Trophoblast cell (in vitro differentiated cells and primary cell): ENCODE measurements at places on chromosomes 7 and 10.

GRCh38 chr7:21971780-21972396, 26.2 kb upstream of the CDCA7L start:
- DNase-seq: no peak

DNA sequence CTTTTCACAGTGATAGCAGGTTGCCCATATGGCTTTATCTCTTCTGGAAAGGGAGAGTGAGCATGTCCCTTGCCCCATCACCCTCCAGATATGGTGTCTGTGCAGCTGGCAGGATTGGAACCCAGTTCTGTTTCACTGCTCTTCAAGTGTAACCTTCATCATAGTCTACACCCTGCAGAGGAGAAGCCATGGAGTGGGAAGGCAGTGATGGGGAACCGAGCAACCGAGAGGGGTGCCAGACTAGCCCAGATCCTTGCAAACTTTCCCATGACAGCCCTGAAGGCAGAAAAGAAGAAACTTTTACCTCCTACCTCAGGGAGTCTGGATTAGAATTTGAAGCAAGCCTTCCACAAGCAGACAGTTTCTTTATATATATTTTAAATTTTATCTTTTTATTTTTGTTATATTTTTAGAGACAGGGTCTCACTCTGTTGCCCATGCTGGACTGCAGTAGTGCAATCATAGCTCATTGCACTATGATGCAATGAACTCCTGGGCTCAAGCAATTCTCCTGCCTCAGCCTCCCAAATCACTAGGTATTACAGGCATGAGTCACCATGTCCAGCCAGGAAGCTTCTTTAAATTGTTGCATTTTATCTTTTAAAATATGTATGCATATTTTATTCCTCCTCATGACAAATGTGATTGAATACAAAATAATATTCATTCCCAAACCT, 133.3 kb downstream of the KCNMA1 start:
- DNase-seq: no peak

DNA sequence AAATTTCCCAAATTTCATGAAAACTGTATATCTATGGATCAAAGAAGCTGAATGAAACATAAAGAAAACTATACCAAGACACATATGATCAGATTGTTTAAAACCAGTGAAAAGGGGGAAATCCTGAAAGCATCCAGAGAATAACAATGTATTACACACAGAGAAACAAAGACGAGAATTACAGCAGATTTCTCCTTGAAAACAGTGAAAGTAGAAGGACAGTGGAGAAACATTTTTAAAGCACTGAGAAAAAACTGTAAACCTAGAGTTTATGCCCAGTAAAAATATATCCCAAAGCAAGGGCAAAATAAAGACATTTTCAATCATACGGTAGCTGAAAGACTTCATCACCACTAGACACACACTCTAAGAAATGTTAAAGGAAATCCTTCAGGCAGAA, 121.0 kb downstream of the DPY19L1 start:
- no peak for DNase-seq

- no peak for DNase-seq
Observed at GRCh38 chr10:86827639-86828038, 71.2 kb downstream of the BMPR1A start.

- DNase-seq: no peak
Observed at GRCh38 chr10:71459513-71459912, 62.8 kb downstream of the CDH23 start.

DNA sequence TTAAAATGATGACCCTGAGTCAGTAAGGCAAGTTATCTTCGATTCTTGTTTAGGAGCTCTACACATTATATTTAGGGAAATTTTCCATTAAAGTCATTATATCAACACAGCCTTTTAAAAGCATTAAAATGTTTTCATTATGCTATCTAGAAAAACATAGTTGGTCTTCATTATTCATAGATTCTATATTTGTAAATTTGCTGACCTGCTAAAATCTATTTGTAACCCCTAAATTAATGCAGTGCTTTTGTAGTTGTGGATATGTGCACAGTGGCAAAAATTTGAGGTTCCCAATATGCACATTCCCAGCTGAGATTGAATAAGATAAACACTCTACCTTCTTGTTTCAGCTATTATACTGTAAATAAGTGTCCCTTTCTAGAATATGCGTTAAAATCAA, 81.1 kb downstream of the KIF20B start:
- no peak for DNase-seq

DNA sequence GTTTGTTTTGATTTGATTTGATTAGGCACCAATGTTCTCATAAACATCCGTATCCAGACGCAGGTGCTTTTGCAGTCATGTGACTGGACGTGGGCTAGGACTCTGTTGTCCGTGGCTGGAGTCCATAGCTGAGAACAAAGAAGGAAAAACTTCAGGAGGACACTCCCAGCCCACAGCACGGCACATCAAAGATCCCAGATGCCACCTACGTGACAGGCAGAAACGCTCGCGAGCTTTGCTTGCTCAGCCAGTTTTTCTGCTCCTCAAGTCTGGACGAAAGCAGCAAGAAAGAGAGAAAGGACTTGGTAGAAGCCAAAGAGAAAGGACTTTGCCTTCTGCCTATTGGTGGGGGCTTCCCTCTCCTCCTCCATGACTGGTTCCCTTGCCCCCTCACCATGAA, 6.9 kb upstream of the ZKSCAN1 start:
- peak; percentile 84 for DNase-seq

- DNase-seq: no peak
Observed at GRCh38 chr7:70178211-70178610, 579.9 kb downstream of the AUTS2 start.

GRCh38 chr7:94687810-94688209, 31.9 kb upstream of the SGCE start:
- DNase-seq: peak; percentile 49

DNA sequence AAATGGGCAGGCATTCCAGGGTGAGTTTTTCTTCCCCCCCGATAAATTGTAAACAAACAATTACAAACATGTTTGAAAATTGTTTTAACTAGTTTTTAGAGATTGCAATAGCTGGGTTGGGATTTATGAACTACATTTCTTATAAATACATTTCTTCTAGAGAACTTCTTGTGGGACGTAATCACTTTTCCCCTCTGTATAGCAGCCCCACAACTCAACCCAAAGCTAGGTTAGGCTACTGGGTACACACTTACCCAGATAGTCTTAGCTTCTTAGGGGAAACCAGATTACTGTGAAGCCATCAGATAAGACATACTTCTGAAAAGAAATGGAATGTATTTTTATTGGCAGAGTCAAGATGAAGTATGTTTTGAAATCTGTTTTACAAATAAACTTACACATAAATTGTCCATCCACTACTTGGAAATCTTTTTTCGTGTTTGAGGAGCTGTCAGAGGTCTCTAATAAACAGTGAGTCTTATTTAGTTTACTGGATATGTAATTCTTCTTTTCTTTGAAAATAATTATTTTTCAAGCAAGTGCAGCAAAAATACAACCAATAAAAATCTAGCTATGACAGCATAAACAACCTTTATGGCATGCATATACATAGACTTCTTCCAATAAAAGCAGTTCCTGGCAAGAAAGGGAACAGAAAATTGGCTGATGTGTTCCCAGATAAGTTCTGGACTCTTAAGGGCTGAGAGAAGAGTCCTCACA, 8.0 kb upstream of the GLRX3 start:
- DNase-seq: no peak

DNA sequence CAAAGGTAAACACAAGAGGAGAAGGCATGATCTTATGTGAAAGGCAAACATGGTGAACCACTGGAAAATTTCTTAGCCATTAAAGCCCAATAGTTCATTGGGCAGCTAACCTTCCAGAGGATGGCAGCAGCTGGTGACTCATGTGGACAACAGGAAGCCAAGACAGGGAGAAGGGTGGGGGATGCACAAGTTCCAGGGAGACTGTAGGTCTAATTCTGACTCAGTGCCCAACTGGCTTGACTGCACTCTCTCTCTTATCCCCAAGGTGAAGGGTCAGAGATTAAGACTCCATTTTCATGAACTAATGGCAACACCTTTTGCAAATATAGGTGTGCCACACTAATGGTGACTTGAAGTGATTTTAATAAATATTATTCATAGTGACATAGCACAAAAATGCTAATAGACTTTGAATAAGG, 47.9 kb upstream of the SLC35B4 start:
- DNase-seq: peak; percentile 3

DNA sequence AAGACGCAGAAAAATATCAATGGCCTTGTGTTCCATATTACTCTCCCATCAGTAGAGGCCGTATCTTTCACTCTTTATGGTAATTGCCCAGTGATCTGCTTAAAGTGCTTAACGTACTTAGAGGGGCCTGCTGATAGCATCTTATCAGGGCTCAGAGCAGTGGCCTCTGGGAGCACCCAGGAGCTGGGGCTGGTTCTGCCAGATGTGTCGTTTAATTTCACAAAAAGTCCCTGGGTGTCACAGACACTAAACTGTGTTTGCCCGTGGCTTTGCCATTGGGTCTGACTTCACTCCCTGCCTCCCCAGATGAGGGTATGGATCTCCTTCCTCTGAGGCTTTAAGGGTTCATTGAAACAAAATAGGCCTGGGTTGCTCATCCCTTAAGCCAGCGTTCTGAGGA, 435.3 kb downstream of the GATA3 start:
- DNase-seq: no peak

DNA sequence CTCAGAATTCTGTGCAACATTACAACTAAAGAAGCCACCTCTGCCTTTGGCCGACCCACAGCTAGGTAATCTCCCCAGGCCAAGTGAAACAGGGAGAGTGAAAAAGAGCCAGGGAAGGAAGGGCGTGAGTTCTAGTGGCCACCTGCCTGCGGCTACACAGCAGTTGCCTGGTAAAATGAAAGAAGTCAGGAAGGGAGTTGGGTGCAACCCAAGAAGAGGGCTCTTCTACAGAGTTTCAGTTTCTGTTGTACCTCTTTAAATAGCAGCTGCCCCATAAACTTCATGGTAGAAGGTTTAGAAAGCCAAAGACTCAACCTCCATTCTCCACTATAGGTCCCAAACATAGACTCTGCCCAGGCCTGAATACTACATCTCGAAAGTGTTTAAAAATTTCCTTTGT, 76.2 kb upstream of the TMEM168 start:
- no peak for DNase-seq

- DNase-seq: no peak
Observed at GRCh38 chr10:31318382-31318853, 598 bp upstream of the ZEB1 start.

- DNase-seq: peak; percentile 70
Observed at GRCh38 chr7:143285470-143285778, 666 bp downstream of the TMEM139 start.

- DNase-seq: no peak
Observed at GRCh38 chr7:25517906-25518305, 289.6 kb upstream of the NPVF start.

DNA sequence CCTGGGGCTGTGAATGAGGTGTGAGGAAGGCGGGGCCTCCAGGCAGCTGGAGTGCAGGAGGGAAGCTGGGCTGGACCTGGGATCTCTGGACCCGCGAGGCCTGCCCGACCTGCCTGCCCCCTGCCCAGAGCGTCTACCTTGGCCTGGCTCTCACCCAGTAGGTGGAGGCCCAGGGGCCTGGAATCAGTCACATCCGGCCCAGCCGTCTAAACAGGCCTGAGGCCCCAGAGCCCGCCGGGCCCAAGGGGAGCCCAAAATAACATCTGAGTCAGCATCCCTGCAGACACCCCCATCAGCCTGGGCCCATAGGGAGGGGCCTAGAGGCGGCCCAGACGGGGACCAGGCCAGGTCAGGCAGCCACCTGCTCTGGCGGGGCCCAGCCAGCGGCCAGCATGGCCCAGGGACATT, 15.1 kb upstream of the ELN start:
- DNase-seq: no peak

DNA sequence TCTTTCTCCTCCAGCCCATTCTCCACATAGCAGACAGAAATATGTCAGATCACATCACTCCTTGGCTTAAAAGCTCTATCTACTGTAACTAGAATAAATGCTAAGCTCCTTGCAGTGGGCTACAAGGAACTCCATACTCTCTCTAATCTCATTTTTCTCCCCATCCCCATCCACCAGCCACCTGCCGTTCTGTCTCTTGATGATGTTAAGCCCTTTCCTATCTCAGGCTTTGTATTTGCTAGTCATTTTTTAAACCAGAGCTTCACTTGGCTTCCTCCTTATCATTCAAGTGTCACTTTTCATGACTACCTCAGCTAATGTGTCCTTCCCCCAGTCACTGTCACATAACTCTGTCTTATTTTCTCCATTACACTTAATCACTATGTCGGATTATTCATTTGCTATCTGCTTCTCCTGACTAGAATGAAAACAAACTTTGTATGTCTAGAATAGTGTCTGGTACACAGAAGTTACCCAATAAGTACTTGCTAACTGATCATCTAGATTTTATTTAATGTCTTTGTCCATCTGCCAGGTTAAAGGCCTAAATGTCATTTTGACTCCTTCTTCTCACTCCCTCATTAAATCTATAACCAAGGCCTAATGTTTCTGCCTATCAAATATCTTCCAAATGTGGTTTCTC, 87.2 kb upstream of the RPA3 start:
- DNase-seq: no peak

DNA sequence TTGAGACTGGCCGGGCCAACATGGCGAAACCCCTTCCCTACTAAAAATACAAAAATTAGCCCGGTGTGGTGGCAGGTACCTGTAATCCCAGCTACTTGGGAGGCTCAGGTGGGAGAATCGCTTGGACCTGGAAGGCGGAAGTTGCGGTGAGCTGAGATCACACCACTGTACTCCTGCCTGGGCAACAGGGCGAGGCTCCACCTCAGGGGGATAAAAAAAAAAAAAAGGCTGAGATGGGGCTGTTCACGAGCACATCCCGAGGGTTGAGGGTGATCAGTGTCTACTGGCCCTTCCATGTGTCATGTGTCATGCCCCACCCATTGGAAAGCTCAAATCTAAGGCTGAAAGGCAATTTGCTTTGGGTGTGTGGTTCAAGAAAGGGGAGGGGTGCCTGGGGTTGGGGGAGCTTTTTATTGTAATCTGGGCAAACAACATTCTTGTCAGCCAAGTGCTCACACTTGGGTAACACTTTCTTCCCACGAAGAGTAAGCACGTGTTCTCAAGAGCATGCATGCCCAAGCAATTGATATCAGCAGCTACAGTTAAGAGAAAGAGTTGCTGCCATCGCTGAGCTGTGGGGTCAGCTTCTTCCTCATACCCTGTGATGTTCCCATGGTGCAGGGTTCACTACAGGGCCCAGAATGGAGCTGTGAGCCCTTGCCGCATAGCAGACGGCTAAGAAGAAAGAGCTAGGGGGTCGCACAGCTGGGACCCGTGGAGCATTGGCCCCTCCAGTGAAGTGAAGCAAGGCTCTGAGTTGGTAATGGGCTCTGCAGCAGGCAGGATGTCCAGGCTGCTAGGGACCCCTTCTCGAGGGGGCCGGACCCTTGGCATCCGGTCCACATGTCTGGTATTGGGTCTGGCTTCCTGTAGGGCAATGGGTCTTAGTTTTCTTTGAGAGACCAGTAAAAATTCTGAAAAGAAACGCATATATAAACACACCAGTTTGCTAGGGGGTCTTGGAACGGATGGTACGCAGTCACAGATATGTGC, 9.9 kb upstream of the ACSL5 start:
- no peak for DNase-seq
